Testis (tissue), 5 donors: ENCODE measurements at places on chromosomes 7 and 10. TPM values are rescaled to one million over a fixed set of nuclear protein-coding genes. Genes with fewer than 3 reads are reported as not detected.

Gene SPDYE2
- 15.6 TPM for total RNA-seq

Gene MYL10
- not detected for total RNA-seq

- no peak overlapping the region for H3K27ac ChIP-seq
- H3K36me3 ChIP-seq = no peaks in the 10 kb centered on the region
- DNase-seq = no peak
- H3K4me3 ChIP-seq = no peak overlapping the region
- H3K4me1 ChIP-seq = no peaks in the 10 kb centered on the region
Observed at GRCh38 chr7:9175871-9176270, 742.5 kb downstream of the NXPH1 start.

- H3K36me3 ChIP-seq = no peaks in the 10 kb centered on the region
- no peak for DNase-seq
- no peak overlapping the region for H3K4me3 ChIP-seq
- H3K27me3 ChIP-seq = no peaks in the 10 kb centered on the region
Observed at GRCh38 chr10:2048337-2048973, 311.1 kb upstream of the ADARB2 start.

GRCh38 chr7:4386190-4386589 is 295.9 kb upstream of the FOXK1 start:
- H3K27me3 ChIP-seq = no peaks in the 10 kb centered on the region
- no peaks in the 10 kb centered on the region for H3K36me3 ChIP-seq
- no peak for DNase-seq
- H3K27ac ChIP-seq = no peak overlapping the region
- no peak overlapping the region for H3K4me3 ChIP-seq
- no peaks in the 10 kb centered on the region for H3K4me1 ChIP-seq
